ENCODE measurements at places on chromosomes 5 and 9. TPM values are rescaled to one million over a fixed set of nuclear protein-coding genes. Genes with fewer than 3 reads are reported as not detected.

The CYLC2 gene
- not detected for total RNA-seq

GRCh38 chr5:31378838-31379237 lies 153.1 kb downstream of the DROSHA start:
- no peaks in the 10 kb centered on the region for H3K36me3 ChIP-seq
- no peak overlapping the region for H3K27ac ChIP-seq
- H3K4me3 ChIP-seq: no peak overlapping the region

GRCh38 chr5:138967791-138968448 lies 92.8 kb upstream of the LRRTM2 start:
- DNase-seq: peak; percentile 71
- peaks cover 19% of the 10 kb centered on the region for H3K4me1 ChIP-seq
- H3K4me3 ChIP-seq: no peak overlapping the region
- no peaks in the 10 kb centered on the region for H3K36me3 ChIP-seq
- H3K27me3 ChIP-seq: no peaks in the 10 kb centered on the region

DNA sequence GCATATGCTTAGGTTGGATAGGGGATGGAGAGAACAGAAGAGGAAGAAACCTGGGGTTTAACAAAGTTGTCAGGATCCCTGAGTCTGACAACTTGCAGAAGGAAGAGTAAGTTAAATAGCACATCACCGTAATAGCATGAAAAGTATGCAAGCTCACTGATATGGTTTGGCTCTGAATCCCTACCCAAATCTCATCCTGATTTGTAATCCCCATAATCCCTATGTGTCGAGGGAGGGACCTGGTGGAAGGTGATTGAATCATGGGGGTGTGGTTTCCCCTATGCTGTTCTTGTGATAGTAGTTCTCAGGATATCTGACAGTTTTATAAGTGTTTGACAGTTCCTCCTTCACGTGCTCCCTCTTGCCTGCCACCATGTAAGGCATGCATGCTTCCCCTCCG lies 193.3 kb downstream of the PSAT1 start:
- H3K36me3 ChIP-seq: no peaks in the 10 kb centered on the region
- no peaks in the 10 kb centered on the region for H3K27me3 ChIP-seq
- no peak for DNase-seq
- H3K4me3 ChIP-seq: no peak overlapping the region

GRCh38 chr9:38068701-38069628 lies at the start of gene SHB:
Gene SHB (minus strand): TSS chr9:38069227. CDS start chr9:38068645, 582 bp downstream.
- DNase-seq: peak; percentile 91
- H3K4me3 ChIP-seq: peak within 1 kb of the TSS; percentile 95
- H3K36me3 ChIP-seq: no peaks in the 10 kb centered on the region
- no peaks in the 10 kb centered on the region for H3K27me3 ChIP-seq
- H3K27ac ChIP-seq: peak within 1 kb of the TSS; percentile 93

The SAXO1 gene
- 0.15 TPM for total RNA-seq

DNA sequence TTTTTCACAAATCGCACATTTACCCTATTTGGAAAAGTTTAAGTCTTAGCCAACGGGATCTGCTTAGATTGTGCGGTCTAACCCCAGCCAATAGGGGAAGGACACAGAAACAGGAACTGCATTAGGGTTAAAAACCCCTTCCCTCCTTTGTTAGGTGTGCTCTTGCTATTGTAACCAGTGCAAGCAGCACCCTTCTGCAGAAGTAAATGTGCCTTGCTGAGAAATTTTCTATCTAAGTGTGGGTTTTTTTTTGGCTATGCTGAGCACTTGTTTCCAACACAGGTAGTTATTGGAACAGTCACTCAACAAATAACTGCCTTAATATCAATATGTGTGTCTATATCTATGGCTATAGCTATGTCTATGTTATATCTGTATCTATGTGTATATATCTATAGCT lies 190.0 kb downstream of the TRIM32 start:
- H3K36me3 ChIP-seq: no peaks in the 10 kb centered on the region
- H3K4me3 ChIP-seq: no peak overlapping the region
- H3K27ac ChIP-seq: no peak overlapping the region

- no peak overlapping the region for H3K4me3 ChIP-seq
- H3K36me3 ChIP-seq: peaks cover 98% of the 10 kb centered on the region
- DNase-seq: no peak
- no peaks in the 10 kb centered on the region for H3K27me3 ChIP-seq
These were observed 23.3 kb downstream of the CCNH start for GRCh38 chr5:87389296-87390034.

- H3K27ac ChIP-seq: no peak overlapping the region
- no peak for DNase-seq
- H3K36me3 ChIP-seq: no peaks in the 10 kb centered on the region
- H3K4me1 ChIP-seq: no peaks in the 10 kb centered on the region
These were observed 385.3 kb downstream of the PSAT1 start for GRCh38 chr9:78682216-78682615.

- H3K4me3 ChIP-seq: no peak overlapping the region
- no peak overlapping the region for H3K27ac ChIP-seq
- H3K4me1 ChIP-seq: peaks cover 7% of the 10 kb centered on the region
These were observed 94.5 kb upstream of the FER start for GRCh38 chr5:108653201-108653600.

- H3K27me3 ChIP-seq: no peaks in the 10 kb centered on the region
- no peak within 1 kb of the TSS for H3K27ac ChIP-seq
- peak within 1 kb of the TSS; percentile 31 for H3K4me3 ChIP-seq
- no peak for DNase-seq
- H3K36me3 ChIP-seq: no peaks in the 10 kb centered on the region
These were observed at the start of gene ADAMTSL1 for GRCh38 chr9:18473652-18474279. Gene ADAMTSL1 (plus strand): TSS chr9:18474153. CDS start chr9:18474233, 80 bp downstream.

GRCh38 chr5:61468483-61468865 lies 136.4 kb downstream of the ZSWIM6 start:
- no peaks in the 10 kb centered on the region for H3K27me3 ChIP-seq
- no peaks in the 10 kb centered on the region for H3K36me3 ChIP-seq
- no peak overlapping the region for H3K27ac ChIP-seq
- H3K4me3 ChIP-seq: no peak overlapping the region

Measured in lower lobe of right lung (tissue), 2 donors.